ENCODE measurements at places on chromosomes 6 and 20.
A peak's percentile ranks its signal among the peaks of the same experiment; 100 is the strongest.

DNA sequence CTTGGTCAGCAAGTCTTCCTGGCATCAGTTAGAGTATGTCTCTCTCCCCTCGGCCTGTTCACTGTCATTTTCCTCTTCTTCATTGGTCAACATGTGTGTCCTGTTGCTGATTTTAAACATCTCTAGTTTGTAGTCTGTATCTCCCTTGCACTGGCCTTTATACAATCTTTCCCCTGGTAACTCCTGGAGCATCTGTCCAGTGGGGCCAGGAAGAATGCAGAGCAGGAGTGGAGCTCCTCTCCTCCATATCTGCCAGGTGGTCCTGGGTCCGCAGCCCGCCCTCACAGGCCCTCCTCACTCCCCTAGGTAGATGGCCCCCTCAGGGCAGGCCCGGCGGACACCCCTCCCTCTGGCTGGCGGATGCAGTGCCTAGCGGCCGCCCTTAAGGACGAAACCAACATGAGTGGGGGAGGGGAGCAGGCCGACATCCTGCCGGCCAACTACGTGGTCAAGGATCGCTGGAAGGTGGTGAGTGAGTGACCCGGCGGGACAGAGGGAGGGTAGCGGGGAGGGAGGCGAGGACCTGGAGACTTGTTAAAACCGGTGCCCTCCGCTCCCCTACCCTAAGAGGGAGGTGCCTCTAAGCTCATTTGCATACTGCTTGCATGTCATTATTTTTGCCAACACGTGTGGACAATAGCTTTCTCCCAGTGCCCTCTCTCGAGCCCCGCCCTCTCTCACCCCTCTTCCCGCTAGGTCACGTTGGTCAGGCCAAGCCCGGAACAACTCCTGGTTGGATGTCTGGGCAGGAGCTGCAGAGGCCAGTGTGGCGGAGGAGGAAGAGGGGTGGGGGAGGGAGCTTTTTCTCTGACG is 3.2 kb downstream of the TTBK1 start:
- DNase-seq = no peak

DNA sequence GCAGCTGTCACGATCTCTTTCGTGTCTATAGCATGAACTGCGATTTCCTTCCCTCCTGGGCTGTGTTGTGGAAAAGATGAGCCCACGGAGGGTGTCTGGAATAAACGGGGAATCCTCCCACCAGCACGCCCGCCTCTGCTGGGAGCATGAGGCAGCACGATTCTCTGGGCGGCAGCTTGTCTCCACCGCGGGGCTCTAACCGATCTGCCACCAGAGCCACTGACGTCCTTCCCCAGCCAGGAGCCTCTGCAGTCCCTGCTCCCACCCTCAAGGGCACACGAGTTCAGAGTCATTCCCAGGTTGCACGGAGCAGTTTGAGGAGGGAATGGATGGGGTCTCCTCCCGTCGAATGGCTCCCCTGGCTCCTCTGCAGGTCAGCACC is 197.6 kb downstream of the DLL1 start:
- DNase-seq = no peak

DNA sequence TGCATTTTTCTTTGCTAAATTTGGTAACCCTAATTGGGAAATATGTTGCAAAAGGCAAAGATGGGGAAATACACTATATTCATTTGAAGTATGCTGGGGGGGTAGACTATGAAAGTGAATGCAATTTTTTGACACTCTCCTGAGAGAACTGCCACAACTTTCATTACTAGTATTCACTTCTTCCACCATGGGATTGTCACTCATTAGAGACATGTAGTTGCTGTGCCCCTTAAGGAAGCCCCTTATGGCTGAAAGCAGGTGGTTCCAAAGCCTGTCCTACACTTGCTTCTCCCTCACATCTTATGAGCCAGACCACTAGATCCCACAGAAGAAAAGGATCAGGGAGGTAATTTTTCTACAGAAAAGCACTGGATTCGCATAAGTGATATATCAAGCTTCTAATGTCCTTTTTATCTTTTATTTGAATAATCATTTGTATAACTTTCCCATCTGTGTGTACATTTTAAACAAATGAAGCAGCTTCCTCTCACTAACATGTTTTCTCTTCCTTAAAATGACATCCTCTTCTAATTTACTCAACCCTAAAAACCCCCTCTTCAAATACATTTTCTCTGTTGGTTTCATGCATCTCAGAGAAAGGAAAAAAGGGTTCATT is 83.8 kb downstream of the GCLC start:
- DNase-seq = peak; percentile 87

DNA sequence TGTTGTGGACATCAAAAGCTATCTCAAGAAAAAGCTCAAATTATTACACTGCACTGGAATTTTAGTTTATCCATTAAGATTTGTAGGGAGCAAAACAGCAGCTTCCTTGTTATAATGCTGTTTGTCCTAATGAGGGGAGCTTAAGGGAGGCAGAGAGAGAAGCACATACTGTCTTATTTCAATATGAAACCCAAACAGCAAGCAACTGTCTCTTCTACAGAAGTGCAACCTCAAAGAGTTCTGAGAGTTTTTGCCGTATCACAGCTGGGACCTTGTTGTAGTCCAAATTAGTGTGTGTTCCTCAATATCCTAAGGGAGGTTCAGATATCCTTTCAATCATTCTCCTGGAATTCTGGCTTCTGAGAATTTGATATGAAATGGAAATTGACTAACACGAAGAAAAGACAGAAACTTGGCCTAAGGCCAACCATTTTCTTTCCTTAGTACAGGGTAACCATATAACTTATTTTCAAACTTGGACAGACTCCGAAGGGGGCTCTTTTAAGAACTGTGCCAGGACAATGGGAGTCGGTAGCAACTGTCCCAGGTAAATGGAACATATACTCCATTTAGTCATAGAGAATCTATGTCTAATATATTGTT is 149.3 kb upstream of the CCN2 start:
- no peak for DNase-seq

DNA sequence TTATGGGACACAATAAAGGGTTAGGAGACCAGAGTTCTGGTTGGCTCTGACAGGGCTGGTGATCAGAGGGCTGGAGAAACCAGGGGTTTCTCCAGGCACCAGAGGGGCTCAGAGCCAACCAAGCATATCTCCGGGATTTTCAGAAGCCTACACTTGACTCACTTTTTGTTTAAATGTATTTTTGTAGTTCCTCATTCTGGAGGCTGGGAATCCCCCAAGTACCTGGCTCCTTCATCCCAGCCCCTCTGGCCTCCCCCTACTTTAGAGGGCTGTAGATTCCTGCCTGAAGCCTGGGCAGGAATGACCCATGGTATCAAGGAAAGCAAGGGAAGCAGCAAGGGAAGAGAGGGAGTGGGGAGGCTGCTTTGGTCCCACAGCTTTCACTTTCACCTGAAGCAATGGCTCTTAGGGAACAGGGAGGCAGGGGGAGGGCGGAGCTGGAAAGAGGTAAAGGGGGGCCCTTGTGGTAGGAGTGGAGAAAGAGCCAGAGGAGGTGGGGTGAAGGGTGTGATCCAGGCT is 973 bp downstream of the CD40 start:
- DNase-seq = no peak

- DNase-seq = no peak
Observed at GRCh38 chr6:63355632-63356031, 35.8 kb upstream of the LGSN start.

DNA sequence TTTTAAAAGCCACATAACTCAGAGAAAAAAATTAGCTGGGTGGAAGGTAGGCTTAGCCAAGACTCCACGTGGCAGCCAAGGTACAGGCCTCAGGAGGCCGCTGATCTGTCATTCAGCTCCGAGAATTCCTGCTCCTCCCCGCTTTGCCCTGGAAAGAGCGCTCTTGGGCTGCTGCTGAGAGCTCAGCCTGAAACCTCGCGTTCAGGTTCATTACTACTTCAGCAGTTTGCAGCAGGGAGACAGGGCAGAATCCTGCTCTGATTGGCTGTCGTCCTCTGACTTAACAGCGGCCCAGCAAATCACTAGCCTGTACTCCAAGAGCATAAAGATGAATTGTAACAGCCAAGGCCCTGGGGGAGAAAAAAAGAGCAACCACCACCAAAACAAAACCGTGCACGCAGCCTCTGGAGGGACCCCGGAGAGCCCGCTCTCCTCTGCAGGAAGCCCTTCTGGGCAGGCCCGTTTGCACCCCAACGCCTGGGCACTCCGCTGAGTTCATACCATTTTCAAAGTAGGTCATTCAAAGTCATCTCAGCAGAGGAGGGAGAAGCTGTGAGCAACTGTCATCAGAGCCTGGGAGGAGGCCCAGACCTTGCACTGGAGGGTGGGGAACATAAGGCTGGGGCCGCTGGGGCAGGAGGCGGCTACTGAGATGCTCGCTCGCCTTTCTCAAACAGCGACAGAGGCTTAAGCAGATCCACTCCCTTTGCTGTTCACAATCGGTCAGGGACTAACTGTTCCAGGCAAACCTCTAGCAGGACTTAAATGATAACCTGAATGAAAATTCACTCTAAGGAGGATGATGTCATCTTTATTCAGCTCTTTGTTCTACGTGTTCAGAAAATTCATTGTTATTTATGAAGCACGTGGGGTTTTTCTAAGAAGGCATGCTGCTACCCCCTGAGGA is 42.3 kb upstream of the ATXN1 start:
- no peak for DNase-seq

DNA sequence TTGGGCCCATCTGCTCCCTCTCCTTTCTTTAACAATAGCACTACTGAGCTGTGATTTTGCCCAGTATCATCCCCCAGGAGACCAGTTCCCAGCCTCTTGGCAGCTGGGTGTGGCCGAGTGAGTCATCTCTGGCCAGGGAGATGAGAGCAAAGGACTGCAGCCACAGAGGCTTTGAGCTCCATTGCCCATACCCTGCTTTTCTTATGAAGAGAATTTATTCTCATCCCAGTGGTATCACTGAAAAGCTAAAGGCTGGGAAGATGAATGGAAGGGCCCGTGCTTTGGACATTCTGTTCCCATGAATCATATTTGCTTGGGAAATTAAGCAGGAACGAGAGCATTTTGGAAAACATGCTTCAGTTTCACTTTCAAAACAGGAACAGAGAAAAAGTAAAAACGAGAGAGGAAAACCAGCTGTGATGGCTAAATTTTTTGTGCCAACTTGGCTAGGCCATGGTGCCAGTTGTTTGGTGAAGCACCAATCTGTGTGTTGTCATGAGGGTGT is 14.9 kb downstream of the CST3 start:
- peak; percentile 6 for DNase-seq

All from AML-193 (cell line).